ENCODE measurements at places on chromosomes 12 and 14.

GRCh38 chr12:79331870-79332269 is 358.9 kb downstream of the PAWR start:
- no peak for DNase-seq

DNA sequence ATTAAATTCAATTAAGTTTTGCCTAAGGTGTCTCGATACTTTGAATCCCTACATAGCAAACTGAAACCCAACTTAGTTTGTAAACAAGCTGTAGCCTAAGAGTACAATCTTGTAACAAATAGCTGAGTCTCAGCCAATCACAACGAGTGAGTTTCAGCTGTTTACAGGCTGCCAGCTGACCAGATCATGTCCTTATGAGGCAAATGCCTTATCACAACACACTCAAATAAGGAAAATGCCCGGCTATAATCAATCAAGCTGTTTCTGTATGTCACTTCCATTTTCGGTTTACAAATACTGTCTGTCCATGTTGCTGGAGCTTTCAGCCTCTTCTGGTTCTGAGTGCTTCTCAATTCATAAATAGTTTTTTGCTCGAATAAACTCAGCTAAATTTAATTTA is 943.8 kb downstream of the SLC16A7 start:
- no peak for DNase-seq

DNA sequence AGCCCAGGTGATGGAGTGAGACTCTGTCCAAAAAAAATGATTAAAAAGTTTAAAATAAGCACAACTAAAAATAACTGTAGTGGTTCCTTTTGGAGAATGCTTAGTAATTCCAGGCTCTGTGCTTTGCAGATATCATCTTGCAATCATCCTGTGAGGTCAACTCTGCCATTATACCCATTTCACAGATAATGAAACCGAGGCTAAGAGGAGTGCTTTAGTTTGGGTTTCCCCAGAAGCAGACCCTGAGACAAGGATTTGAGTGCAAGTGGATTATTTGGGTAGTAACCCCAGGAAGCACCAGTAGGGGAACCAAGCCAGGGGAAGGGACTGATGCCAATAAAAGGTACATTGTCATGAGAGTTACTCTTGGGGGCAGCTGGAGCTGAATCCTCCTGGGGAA is 44.7 kb downstream of the RIN3 start:
- DNase-seq, result no peak

DNA sequence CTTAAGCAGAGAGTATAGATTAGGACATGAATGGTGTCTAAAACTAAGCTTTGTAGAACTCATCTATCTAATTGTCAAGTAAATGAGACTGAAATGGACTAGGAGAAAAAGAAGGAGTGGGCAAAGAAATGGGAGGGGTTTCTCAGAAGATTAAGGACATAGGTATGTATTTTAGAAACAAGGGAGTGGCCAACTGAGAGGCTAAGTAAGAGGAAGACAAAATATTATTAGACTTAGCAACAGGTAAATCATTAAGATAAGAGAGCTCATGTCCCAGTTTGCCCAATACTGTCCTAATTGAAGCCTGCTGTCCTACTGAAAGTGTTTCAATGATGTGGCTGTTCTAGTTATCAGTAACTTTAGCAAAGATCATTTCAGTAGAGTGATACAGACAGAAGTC is 171.4 kb downstream of the KITLG start:
- DNase-seq, result no peak

- no peak for DNase-seq
Observed at GRCh38 chr12:3272958-3273357, 195.8 kb downstream of the TSPAN9 start.

- DNase-seq, result no peak
Observed at GRCh38 chr14:90534091-90534837, 137.4 kb downstream of the CALM1 start.

DNA sequence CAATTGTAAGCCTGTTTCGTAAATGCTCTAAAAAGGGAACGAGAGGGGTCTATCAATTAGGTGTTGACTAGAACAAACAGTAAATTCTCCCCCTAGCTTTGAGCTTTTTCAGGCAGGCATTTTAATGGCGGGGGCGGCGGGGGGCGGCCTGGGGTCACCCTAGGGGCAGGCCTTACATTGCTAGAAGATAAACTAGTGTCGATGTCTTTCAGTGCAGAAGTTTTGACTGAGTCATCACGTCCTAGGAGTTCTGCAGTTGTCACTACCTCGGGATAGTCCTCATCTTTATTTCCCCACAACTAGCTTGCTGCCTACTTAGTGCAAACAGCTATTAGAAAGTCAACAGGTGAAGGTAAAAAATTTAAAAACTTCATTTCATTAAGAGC is 1.6 kb downstream of the ATP6V1D start:
- DNase-seq, result no peak

DNA sequence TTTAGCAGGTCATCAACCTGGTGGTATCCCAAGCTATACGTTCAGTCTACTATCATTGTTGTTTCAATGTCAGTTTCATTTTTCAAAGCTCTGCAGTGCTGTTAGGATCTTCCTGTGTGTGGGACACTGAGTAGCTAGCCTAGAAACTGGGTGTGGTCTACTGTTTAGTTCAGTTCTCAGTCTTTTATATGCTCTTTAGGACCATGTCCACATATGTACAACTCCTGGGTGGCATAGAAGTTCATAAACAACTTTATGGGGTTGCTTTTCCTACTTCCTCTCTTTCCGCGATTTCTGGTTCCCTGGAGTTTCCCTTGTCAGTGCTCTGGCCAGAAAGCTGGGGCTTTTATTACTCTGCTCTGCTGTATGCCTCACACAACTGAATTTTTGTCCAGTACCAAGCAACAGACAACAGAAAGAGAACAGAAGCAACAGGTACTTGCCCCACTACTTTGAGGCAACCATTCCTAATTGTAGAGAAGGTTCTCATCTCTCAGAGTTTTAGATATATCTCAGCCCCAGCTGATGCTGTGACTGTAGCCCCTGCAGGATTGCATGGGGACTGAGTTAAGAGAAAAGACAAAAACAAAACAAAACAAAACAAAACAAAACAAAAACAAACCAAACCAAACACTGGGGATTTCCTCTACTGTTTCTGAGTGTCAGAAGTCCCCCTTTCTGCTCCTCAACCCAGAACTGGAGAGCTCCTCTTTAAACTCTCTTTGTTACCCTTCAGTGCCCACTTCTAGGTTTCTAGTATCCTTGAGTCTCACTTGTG is 30.3 kb downstream of the MIS18BP1 start:
- DNase-seq, result no peak

DNA sequence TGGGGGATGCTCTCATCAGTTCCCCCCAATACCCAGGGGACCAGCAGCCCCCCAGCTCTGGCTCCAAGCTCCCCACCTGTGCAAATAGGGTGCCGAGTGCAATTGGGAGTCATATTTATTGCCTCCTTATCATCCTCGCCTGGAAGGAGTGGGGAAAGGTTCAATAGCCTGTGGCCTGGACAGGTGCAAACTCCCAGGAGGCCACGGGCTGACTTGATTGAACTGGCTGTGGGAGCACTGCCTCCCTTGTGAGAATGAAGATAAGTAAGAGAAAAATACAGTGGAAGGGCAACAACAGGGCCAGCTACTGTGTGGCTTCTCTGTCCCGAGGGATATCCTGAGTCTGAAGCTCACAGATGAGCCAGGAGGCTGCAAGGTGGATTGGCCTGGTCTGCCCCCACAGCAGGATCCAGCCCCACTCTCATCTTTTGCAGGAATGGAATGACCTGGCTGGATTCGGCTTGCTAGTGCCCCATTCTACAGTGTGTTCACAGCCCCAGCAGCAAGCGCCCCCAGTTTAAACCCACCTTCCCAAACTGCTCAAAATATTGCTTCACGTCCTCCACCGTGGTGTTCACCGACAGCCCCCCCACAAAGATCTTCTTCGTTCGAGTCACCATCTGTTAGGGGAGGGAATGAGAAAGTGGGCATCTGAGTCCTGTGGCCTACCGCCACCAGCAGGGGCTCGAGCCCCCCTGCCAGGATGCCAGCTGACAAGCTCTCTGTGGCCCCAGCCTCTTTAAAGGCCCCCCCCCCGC is 6.3 kb downstream of the MSI1 start:
- no peak for DNase-seq

DNA sequence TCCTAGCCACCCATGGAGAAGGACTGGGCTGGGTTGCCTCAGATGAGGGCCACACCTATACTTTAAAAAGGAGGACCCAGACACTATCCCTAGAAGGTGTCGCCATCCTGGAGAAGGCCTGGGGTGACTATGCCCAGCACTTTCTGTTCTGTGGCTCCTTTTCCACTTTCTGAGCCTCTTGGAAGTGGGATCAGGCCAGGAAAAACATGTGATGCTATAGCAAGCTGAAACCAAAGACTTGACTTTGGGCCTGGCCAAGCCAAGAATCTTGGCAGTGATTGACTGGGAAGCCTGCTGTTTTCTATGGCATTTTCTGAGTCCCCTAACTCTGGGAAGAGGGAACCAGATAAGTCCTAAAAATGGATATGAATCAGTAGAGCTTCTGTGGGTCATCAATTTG is 332.3 kb downstream of the ZFP36L1 start:
- no peak for DNase-seq

- DNase-seq, result no peak
Observed at GRCh38 chr14:32764131-32764530, 174.5 kb upstream of the NPAS3 start.

Measured in suprapubic skin (tissue), 4 donors.